ENCODE measurements at places on chromosomes 2 and 18.

GRCh38 chr2:206824993-206825392, 59.6 kb downstream of the FASTKD2 start:
- no peak for DNase-seq

GRCh38 chr2:182043021-182043420, 57.4 kb downstream of the PPP1R1C start:
- no peak for DNase-seq

DNA sequence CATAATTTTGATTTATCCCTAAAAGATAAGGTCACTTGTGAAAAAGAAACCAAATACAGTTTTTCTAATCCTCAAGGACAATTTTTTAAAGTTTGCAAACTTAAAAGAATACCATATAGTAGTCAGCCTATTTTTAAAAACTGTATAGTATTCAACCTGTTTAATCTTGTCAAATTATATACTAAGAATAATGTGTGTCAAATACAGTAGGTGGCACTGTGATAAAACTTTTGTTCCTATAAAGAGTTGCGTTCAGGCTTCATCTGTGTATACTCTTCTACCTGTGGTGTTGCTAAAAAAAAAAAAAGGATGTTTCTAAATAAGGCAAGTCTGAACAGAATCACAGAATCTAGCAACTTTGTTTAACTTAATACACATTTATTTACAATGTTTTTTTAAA, 68.6 kb downstream of the CCDC138 start:
- no peak for DNase-seq

GRCh38 chr2:192146069-192147015, 48.4 kb downstream of the TMEFF2 start:
- DNase-seq: no peak

- DNase-seq: no peak
Observed at GRCh38 chr2:227853204-227853629, 18.2 kb upstream of the DAW1 start.

DNA sequence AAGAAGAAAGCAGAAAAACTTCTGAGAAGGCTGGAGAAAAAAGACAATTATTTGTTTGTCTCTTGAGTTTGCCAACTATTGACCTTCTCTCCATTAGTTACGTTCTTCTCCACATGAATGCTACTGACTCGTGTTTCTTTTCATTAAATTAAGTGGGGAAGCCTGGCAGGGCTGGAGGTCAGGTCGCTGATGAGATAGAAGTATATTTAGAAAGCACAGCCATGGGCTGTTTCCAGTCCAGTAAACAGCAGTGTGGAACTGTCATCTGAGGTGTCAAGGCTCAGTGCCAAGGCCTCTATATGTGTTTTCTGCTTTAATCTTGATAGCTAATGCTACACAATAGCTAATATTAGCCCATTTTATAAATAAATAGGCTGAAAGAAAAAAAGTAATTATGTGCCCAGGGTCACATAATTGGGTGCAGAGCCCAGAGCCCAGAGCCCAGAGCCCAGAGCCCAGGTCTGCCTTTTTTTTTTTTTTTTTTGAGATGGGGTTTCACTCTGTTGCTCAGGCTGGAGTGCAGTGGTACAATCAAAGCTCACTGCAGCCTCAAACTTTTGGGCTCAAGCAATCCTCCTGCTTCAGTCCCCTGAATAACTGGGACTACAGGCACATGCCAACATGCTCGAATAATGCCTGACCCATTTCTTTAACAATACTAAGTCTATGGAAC, 6.3 kb downstream of the MSGN1 start:
- no peak for DNase-seq

Data from SK-N-MC (cell line).